ENCODE measurements at places on chromosomes 12 and 14. TPM values are rescaled to one million over a fixed set of nuclear protein-coding genes. Genes with fewer than 3 reads are reported as not detected.

MCRS1 gene
- 95.8 TPM for total RNA-seq

HOXC12 gene
- total RNA-seq: 0.33 TPM

OLR1 gene
- not detected for total RNA-seq

PDE3A gene
- total RNA-seq: 2.0 TPM

SYNDIG1L gene
- total RNA-seq: not detected

Data from PC-3 (cell line).